ENCODE measurements at places on chromosomes 4 and X. TPM values are rescaled to one million over a fixed set of nuclear protein-coding genes. Genes with fewer than 3 reads are reported as not detected.

Gene FUNDC2
- 98.9 TPM for total RNA-seq

Gene CXCR3
- total RNA-seq = not detected

Gene CENPI
- 22.2 TPM for total RNA-seq

Gene TAF7L
- not detected for total RNA-seq

Gene PCDH7
- 38.6 TPM for total RNA-seq

DNA sequence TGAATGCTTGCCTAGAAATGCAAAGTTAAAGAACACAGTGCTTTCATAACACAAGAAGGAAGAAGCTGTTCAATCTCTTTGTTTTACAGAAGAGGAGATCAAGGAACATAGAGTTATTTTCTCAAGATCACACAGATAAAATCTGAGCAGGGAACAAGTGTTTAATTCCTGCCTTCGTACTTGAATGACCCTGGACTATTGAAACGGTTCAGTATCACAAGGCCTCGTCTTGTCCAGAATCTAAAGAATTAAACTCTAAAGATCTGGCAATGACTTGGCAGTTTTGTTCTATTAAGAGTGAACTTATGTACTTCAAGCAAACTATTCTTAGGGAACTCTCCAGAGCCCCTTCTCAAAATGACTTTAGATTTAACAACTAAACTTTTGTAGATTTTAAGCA is 97.7 kb downstream of the ANXA5 start:
- DNase-seq = no peak

GRCh38 chr4:122894827-122895226 is 27.6 kb downstream of the NUDT6 start:
- DNase-seq = no peak

DNA sequence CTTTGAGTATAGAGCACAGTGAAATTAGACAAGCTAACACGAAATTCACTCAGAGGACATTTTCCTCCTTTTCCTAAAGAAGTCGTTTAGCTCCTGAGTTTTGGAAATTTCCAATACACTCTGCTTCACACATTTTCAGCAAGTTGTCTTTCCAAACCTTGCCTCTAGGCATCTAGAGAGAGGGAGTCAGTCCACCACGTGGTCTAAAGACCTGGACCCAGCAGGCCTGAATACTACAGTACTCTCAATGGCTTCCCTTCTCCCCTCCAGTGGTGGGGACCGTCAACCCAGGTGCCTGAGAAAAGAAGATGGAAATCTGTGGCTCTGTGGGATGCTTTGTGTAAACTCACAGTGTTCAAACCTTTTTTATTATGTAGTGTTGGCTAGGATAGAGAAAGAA is 13.9 kb upstream of the SCML2 start:
- DNase-seq = no peak

DNA sequence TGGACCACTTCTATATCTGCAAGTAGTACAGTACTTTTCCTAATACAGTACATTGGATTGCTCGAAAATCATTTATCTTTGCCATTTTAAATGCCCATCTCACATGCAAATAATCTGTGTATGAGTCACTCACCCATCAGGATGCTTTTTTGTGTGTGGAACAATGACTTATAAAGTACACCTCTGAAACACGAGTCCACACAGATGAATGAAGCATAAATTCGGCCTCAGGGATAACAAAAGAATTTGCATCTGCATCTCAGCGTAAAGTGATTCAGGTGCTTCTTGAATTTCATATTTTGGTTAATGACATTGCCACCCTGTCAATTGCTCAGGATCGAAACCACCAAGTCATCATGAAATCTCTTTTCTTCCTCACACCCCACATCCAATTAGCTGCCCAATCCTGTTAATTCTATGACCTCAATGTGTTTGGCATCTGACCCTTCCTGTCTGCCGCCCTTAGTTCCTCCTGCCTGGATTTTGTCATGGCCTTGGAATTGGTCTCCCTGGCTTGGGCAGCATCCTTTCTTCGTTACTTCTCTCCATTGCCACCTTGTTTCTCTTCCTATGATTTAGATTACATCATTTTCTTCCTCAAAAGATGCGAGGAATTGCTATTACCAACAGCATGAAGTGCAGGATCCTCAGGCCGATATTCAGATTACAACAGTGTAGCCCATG is 161.6 kb upstream of the MID1 start:
- no peak for DNase-seq

- peak; percentile 46 for DNase-seq
Observed at GRCh38 chr4:3285558-3286334, 7.1 kb upstream of the RGS12 start.

- DNase-seq = no peak
Observed at GRCh38 chrX:148214786-148215185, 233.6 kb downstream of the FMR1NB start.

GRCh38 chrX:100264200-100264599 is 145.9 kb downstream of the PCDH19 start:
- DNase-seq = no peak

- no peak for DNase-seq
Observed at GRCh38 chr4:73451981-73452747, 16.1 kb downstream of the AFP start.

DNA sequence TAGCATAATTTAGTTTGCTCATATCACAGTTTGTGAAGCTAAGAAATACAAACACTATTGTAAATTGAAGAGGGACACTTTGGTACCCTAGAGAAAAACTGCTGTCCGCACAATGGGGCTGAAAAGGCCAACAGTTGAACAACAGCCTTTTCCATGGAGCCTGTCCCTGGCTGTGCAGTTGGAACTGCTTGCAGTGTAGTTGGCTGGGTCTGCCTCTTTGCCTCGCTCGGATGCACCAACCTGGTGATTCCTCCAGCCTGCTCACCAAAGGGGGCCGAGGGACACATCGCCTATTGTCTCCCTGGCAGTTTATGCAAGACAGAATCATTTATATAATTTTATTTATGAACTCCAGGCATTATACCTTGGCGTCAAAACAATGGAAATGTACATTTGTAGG is 16.5 kb upstream of the GALNT7 start:
- no peak for DNase-seq

DNA sequence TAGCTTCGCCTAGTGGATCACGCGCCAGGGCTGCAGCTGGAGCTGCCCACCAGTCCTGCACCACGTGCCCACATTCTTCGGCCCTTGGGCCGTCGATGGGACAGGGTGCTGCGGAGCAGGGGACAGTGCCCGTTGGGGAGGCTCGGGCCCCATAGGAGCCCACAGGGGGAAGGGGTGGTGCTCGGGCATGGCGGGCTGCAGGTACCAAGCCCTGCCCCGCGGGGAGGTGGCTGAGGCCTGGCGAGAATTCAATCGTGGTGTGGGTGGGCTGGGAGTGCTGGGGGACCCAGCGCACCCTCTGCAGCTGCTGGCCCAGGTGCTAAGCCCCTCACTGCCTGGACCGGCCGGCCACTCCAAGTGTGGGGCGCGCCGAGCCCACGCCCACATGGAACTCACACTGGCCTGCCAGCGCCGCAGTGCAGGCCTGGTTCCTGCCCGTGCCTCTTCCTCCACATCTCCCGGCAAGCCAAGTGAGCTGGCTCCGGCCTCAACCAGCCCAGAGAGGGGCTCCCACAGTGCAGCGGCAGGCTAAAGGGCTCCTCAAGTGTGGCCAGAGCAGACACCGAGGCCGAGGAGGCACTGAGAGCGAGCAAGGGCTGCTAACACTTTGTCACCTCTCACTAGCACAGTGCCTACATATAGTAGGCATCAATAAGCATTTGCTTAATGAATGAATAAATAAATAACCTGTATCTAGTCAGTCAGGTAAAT is 11.7 kb downstream of the SCFD2 start:
- DNase-seq = no peak

DNA sequence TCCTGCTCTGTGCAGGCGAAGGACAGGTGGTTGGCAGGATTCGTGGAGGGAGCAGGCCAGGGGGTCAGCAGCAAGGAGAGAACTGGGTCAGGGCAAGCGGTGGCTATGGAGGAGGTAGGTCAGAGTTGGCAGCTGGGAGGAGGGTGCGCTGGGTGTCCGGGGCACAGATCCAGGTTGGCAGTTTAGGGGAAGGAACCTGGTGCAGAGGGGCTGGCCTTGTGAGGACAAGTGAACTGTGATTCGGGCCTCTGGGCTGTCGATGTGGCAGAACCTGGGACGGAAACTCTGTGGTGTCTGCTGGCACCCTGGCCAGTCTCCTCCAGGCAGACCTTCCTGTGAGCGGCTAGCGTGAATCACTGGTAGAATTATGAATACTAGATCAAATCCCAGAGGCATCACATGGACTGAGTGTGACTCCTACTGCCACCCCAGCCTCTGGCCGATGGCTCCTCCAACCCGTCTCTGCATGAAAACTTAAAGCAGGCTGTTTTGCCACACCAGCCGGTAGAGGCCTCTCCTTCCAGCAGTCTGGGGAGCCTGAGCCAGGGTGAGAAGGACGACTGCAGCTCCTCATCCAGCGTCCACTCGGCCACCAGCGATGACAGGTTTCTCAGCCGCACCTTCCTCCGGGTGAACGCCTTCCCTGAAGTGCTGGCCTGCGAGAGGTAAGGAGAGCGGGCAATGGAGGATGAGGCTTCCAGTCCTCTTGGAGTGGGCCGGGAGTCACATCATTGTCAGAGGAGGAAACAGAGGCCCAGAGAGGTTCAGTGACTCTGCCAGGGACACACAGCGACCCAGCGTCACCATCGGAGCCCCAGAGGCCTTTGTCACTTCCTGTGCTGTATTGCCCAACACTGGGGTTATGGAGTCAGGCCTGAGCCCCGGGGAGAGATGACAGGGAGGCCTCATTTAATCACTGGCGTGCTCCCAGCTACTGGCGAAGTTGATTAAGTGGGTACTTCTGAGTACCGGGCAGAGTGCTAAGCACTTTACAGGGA is 20.3 kb downstream of the EVC start:
- DNase-seq = no peak

DNA sequence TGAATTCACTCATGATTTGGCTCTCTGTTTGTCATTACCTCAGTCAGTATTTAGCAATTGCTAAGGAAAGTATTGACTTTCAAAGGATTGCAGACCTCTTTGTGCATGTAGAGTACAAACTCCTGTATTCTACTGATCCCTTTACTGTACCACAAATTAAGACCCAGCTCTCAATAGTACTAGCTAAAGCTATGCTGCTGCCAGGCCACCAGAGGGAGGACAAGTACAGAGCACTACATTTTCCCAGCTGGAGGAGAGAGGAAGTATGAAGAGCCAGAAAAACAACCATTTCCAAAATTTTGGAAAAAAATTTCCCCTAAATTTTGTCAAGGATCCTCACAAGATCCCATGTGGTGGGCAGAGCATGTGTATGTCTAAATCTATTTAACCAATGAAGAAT is 175.0 kb upstream of the MTMR8 start:
- no peak for DNase-seq

DNA sequence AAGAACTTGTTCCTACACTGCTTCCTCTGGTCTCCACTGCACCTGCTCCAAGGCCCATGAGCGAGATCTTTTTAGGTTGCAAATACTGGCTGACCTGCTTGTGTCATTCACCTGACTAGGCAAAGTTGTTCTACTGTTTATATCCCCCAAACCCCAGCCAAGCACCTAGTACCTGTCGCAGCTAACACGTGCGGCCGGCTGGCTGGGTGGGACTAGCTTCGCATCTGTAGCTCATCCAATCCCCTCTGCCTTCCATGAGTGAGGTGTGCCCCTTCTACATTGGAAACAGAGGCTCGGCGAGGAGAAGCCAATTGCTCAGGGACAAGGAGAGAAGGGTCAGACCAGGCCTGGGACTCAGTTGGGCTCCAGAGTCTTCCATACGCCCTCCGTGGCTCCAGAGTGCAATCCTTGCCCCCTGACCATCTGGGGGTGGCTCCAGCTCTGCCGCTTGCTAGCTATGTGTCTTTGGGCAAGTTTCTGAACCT is 86.5 kb downstream of the WFS1 start:
- no peak for DNase-seq

- DNase-seq = no peak
Observed at GRCh38 chr4:139903845-139904244, 238.2 kb downstream of the MGST2 start.

DNA sequence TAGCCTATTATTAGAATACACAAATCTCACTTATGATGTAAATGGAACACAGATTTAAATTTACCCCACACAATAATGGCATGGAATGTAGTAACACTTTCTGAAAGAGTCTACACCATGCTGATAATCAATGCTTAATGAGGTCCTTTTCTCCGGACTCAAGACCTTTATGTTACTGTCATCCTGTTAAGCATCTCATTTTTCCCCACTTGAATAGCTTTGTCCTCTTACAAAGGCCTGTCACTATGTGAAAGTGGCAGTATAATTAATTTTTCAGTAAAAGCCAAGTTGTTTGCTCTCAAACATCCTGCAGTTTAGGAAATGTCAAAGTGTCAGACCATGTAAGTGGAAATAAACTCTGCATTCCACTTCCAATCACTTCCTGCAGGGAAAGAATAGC is 96.4 kb downstream of the GPC3 start:
- DNase-seq = no peak

DNA sequence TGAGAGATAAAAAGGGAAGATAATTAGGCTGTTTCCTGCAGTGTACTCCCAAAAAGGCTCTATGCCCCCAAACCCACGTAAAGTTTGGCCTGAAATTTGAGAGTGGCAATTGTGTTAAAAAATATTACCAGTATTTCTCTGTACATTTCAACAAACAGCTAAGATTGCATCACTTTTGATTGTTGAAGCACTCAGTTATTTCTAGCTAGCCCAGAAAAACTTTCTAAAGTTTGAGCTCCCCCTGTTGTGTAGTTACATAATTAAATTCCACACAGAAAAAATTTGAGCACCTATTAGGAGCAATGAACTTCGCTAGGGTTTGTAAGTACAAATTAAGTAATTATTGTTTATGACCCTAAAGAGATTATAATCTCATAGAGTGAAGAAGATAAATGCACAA is 109.4 kb downstream of the DLG3 start:
- DNase-seq = peak; percentile 8

DNA sequence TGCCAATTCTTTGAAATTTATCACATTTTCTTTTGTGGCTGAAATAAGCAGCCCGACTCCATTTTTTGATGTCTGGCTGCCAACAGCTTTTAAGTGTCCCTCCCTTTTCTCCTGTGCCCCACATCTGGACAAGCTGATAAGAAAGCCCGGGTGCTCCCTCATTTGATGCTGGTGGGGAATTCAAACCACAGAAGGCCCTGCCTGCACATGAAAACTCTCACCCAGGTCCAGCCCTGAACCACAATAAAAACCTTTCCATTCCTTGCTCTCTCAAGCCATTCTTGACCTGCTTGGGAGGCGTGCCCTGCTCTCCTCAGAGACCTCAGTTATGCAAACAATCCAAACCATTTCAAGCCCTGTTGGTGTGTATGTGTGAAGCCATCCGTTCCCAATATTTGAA is 93.9 kb downstream of the FAM53A start:
- DNase-seq = no peak

Measured in A172 (cell line).